ENCODE measurements at places on chromosomes 7 and 10.

GRCh38 chr7:124908259-124908658 is 21.4 kb downstream of the POT1 start:
- DNase-seq, result no peak

DNA sequence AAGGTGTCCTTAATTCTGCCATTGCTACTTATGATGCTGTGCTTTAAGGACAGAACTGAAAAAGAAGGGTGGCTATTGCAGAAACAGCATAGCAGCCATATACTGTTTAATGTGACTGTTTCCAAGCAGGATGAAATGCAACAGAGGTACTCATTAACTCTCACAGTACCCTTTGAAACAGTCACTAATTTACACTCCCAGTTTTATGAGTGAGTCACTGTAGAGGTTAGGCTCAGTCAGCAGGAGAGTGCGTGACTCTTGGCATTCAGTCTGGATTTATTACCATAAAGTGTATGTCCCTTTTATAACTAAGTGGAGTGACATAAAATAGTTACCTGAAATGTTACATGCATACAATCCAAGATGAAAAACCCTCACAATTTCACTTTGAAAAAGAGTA is 27.7 kb downstream of the ALDH18A1 start:
- DNase-seq, result no peak

DNA sequence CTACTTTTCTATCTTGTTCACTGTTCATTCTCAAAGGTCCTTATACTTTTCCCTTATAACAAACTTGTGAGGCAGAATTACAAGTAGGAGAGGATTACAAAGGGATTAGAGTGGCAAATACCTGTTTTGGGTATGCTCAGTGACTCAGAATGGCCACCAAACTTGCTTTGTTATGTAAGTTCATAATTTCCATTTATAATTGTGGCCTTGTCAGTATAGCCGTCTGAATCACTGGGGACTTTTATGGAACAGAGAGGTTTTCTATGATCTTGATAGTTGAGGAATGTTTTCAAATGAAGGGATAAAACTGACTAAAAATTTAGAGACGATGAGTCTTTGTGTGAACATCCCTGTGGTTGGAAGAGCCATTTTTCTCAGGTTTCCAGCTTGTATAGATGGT is 116.2 kb downstream of the SND1 start:
- DNase-seq, result no peak

GRCh38 chr10:129089341-129089740 is 377.7 kb upstream of the MGMT start:
- DNase-seq, result no peak

DNA sequence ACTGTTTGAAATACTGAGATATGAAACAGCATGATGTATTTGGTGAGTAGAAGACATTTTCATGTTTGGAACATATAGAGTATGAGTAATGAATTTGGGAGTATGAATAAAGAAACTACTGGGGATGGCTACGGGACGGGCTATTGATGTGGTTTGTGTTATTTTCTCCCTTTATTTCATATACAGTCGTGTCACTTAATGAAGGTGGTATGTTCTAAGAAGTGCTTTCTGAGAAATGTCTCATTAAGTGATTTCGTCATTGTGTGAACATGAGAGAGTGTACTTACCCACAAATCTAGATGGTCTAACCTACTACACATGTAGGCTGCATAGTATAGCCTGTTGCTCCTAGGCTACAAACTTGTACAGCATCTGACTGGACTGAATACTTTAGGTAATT is 106.3 kb downstream of the CCNY start:
- DNase-seq, result no peak

DNA sequence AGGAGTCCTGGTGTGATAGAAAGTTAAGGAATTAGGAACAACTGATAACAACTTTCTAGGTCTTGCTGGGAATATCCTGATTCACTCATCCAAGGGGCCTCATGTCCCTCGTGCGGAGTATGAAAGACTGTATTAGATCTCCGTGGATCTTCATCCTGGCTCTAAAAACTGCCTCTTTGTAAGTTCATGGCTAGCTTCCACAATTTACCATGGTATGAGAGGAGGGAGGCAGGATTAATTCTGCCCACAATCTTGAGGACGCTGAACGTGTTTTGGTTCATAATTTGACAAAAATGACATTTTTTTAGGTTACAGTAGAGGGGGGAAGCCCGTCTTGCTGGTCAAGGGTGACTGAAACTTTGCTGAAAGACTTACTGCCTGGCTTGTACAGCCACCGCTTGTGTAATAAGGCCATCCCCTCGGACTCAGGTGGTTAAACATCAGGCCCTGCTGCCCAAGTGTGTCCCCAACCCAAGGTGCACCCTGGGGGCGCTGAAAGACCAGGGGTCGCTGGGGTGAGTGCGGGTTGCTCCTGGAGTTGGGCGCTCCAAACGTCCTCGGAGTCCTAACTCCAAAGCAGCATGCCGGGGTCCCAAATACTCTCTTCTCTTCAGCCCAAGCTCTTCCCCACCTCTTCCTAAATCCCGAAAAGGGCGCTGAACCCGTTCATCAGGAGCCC is 733 bp downstream of the HIBADH start:
- peak; percentile 38 for DNase-seq

- DNase-seq, result no peak
Observed at GRCh38 chr7:124318721-124319450, 286.0 kb upstream of the TMEM229A start.

DNA sequence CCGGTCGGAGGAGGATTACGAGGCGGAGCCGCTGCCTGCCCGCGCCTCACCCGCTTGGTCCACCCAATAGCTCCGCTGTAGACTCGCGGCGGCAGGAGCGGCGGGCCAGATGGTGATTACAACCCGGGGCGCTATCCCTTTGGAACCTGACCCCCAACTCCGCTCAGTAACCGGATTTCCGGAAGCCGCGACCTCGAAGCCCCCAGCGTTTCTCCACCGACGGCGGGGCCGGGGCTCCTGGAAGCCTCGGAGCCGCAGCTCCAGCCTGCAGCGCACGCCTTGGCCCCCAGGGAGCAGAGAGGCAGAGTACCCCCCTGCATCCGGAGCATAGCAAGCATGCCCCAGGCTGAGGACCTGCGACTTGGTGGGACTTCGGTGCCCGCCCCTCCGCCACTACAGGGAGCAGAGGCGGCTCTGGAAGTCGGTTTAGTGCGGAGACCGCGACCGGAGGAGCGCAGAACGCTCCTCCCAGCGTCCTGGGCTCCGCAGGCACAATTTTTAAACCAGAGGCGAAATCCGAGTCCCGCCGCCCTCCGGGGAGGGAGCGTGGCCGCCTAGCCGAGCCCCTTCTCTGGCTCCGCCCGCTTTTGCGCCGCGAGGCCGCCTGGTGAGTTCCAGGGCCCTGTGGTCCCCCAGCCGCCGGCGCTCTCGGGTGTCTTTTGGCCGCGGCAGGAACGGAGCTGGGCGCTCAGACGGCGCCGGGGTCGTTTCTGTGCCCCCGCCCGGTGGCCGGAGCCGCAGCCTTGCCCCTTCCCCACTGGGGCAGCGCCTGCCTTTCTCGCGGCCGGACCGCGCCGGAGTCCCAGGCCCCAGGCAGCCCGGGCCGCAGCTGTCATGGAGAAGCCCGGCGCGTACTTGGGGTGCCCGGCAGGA is 28.2 kb upstream of the BMS1 start:
- no peak for DNase-seq

- DNase-seq, result no peak
Observed at GRCh38 chr10:124243702-124244121, 150.3 kb upstream of the CHST15 start.

GRCh38 chr7:97096661-97097060 is 20.8 kb upstream of the SDHAF3 start:
- no peak for DNase-seq

DNA sequence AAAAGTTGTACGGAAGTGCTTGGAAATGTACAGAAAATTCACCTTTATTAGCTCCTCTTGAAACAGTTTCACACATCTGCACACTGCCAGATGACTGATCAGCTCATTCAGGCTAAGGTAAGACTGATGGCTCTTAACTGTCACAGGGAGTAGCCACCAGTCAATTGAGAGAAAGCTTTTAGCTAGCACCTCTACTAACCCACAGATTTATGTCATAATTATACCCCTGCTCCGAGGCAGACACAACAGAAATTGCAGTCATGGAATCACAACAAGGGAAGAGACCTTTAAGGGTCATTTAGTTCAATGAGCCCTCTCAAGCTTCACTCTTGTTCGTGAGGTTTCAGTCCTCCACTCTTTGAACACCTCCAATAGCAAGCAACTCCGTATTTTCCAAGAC is 235.4 kb downstream of the TRIL start:
- no peak for DNase-seq

GRCh38 chr10:46272863-46273415 is 13.9 kb upstream of the ANTXRL start:
- DNase-seq, result no peak

GRCh38 chr10:123496996-123497660 is 169.0 kb upstream of the GPR26 start:
- DNase-seq, result no peak

- DNase-seq, result no peak
Observed at GRCh38 chr7:95201727-95202126, 122.6 kb downstream of the PON1 start.
